ENCODE measurements at places on chromosomes 2 and 18. TPM values are rescaled to one million over a fixed set of nuclear protein-coding genes. Genes with fewer than 3 reads are reported as not detected.

The CD207 gene
- polyA plus RNA-seq, result 0.39 TPM

- no peak for DNase-seq
Measured at GRCh38 chr2:14720739-14721138, 88.2 kb downstream of the LRATD1 start.

- DNase-seq, result no peak
Measured at GRCh38 chr18:79819968-79820351, 22.2 kb downstream of the KCNG2 start.

The SAG gene
- polyA plus RNA-seq, result not detected

DNA sequence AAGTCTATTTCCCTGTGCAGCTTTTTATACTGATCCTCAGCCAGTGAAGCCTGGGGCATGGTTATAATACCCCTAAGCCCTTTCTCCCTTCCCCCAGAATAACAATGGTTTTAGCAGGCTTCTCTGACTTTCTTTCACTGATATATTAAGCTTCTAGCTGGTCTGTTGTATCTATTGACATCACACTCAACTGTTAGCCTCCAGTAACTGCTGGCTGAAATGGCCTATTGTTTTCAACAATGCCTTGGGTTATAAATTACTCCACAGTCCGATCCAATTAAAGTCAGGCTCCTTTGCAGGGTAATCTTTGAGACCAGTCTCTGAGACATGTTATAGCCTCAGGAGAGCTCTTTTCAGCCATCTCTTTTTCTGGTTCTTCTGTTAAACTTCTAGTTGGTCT, 2.9 kb upstream of the SLC9A4 start:
- DNase-seq, result no peak

DNA sequence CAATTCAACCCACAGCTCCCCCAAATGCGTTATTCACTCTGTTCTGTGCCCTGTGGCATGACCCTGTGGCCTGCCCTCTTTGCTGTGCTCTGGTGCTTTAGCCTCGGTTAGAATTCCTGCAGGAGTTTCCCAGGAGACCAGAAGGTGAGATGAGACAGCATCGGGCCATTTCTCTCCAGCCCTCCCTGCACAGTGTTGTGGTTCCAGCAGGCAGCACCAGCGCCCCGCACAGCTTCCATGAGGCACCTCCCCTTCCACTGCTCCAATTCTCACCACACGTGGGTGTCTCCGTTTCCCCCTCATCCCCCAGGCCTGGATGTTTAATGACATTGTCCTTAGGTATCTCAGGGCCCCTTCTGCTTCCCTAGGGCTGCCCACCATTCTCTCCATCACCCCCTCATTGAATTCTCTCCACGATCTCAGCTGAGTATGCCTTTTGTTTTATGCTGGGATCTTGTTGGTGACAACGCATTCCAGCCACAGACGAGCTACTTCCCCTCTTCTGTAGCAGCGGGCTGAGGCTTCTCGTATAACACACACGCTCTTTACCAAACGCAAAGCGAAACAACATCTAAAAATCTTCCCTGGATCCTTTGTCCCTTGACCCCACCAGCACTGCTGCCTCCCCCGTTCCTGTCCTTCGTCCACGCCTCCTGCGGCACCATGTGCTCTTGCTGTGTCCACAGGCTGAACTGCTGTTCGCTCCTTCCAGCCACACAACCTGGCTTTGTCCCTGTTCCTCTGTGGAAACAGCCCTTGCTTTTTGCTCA, 35.1 kb downstream of the ACKR3 start:
- no peak for DNase-seq

The TUBA4B gene
- polyA plus RNA-seq, result not detected

DNA sequence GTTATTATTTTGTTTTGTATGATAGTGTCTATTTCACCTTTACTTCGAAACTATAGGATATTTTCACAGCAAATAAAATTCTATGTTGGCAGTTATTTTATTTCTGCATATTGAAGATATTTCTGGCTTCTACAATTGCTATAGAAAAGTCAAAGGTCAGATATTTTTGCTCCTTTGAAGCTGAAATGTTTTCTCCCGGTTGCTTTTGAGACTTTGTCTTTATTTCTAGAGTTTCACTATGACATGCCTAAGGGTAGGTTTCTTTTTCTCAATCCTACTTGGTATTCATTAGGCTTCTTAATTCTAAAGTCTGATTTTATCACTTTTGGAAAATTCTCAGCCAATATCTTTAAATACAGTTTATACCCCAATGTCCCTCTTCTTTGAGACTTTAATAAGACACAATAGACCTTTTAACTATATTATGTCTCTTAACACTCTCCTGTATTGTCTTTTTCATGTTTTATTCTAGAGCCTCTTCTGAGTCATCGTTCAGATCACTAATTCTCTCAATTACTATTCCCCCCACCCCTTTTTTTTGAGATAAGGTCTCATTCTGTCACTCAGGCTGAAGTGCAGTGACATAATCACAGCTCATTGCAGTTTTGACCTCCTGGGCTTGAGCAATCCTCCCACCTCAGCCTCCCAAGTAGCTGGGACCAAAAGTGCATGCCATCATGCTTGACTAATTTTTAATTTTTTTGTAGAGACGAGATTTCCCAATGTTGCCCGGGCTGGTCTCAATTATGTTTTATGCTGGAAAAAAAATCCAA, 50.5 kb downstream of the USP37 start:
- DNase-seq, result no peak

The NPHP1 gene
- 3.6 TPM for polyA plus RNA-seq

The SRD5A2 gene
- polyA plus RNA-seq, result not detected

The CABLES1 gene
- 21.5 TPM for polyA plus RNA-seq

The LHCGR gene
- polyA plus RNA-seq, result not detected

DNA sequence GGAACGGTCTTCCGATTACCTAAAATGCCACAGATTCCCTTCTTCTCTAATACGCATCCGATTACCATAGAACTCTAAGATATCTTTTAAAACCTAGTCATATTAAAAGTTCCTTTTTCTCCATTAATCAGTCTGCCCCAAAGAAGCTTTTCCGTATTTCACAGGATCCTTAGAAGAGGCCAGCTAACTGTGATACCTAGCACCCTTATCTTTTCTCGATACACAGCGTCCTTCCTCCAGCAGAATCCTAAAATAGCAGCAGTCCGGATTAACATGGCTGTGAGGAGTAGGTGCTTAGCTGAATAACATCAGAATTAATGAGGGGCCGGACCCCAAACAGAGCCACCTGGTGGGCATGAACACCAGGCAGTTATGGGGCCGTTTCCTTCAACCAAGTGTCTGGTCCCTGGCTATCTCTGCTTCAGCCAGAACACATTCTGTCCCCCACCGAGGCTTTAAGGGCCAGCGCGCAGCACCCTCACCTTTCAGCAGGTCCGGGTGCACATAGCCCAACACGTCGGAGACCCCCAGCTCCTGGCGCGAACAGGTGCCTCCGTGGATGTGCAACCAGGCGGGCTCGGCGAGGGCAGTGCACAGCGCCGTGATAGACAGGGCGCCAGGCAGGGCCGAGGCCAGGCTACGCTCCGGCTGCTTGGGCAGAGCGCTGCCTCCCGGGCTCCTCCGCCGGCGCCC, 995 bp downstream of the TMEM127 start:
- peak; percentile 51 for DNase-seq

DNA sequence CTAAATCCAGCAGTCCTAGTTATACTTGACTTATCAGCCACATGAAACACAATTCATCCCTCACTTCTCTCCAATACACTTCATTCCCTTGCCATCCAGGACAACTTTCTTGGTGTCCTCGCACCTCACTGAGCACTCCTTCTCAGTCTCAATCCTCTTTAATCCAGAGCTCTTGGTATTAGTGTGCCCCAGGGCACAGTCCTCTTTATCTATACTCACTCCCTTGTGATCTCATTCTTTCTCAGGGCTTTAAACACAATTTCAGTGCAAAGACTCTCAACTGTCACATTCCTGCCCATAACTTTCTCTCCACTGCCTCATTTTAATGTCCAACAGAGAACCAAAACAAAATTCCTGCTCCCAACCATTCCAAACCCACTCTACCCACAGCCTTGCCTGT, 60.8 kb upstream of the SPOPL start:
- no peak for DNase-seq

DNA sequence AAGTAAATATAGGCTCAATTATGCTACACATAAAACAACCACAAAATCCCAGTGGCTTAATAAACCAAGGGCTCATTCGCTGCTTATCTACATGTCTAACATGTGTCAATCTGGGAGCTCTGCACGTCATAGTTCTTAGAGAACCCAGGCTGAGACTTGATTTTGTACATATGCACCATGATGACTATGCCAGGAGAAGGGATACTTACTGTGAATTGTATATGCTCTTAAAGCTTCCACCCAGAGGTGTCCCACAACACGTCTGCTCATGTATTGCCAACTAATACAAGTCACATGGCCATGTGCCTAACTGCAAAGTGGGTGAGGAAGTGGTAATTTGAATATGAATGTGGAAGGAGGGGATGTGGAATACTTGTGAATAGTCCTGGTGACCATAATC, 262.1 kb downstream of the CPS1 start:
- DNase-seq, result no peak

GRCh38 chr18:57347784-57348183, 4.6 kb upstream of the ST8SIA3 start:
- no peak for DNase-seq

- no peak for DNase-seq
Measured at GRCh38 chr18:48902856-48903601, 47.7 kb downstream of the SMAD7 start.

DNA sequence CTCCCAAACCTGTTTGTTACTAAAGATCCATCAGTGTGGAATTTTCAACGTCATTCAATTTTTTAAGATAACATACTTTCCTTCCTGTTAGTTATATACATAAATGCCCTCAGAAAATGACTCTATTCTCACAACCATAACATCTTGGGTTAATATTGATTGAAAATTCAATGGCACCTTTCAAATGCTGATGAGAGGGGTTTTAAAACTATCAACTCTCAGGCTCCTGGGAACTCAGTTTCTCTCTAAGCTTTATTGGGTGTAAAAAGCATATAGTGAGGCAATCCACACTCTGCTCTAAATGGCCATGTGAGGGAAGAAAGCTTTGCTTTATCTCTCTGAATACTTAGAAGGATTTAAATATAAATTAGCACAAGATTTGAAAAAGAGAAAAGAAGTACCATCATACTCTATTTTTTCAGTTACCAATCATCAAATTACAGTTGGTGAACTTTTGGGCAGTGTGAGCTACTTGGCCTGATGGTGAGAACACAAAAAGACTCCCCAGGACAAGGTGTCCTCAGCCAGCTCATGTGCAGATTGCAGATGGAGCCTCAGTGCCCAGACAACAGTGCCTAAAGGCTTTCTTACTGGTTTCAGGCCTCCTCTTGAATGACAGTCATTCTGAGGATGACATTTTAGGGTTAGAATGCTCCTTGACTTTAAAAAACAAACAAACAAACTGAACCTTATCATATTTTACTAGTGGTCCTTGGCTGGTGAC, 24.6 kb upstream of the CERS6 start:
- DNase-seq, result no peak

DNA sequence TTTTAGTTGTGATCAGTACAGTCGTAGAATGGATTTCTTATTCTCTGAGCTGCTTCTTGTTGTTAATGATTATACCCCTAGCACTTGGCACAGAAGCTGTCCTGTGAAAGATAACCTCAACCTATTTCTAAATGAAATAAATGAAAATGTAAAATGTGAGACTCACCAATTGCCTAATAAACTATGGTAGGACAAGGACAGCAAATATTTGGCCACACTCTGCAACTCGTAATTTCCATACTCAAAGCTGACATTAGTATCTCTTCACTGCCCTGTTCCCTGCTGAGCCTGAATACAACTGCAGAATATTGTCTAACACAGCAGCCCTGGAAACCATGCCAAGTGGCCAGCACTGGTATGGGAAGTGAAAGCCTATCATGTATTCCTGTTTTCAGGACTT, 34.5 kb downstream of the TMEM182 start:
- peak; percentile 11 for DNase-seq

The UGT1A4 gene
- not detected for polyA plus RNA-seq

DNA sequence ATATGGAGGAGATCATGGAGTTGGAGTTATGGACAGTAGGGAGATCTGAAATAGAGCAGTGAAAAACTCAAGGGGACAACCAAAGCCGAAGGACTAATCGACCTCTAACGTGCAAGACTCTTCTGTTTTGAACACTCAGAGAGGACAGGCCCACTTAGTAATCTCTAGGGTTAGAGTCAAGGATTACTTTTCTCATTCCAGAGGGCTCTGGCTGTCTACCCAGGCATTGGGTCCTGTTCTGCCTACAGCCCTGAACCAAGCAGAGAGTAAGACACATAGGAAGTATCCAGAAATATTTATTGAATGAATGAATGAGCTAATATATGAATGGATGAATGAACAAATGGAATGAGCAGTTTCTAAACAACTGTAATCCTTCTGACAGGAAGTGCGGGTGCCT, 50.3 kb upstream of the PKDCC start:
- no peak for DNase-seq

The ABCG8 gene
- polyA plus RNA-seq, result not detected

The MITD1 gene
- polyA plus RNA-seq, result 7.9 TPM

The IGFBP5 gene
- 769 TPM for polyA plus RNA-seq

DNA sequence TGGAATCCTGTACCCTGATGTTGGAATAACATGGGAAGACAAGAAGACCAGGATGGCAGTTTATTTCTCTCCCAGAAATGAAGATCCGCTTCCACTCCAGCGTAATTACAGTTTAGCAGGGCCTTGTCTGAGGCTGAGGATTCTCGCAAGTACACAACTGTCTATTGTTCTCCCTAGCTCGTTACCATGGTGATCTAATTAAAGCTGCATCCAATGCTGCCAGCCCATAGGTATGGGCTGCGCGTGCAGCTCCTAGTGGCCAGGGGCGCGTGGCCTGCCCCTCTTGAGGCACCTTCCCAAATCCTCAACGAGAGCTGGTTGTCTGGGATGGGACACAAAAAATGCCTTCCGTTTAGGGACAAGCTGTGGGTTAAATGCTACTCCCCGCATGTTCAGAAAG, 344.9 kb downstream of the CYRIA start:
- DNase-seq, result peak; percentile 89

DNA sequence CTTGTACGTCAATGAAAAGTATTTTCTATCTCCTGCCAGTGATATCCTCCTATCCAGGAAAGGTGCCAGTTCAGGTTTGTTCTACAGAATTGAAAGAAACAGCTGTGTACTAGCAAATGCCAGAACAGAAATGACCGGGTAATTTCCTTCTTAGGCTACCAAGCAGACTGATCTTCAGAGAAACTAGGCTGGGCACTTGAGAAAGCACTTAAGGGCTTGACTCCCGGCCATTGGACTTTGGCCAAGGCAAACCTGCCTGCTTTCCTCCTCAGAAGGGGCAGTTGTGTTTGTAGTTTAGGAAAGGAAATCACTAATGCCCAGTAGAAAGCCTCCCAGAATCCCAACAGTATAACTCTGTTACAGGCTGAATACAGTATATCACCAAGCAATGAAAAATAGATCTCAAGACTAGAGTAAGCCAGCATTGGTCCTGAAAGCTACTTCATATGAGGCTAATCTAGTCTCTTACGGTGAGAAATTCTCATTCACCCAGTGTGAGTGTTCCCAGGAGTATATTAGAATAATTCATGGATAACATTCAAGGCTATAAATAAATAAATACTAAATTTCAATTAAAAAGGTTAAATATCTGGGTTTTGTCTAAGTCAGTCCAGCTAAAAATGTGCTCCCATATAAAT, 43.0 kb upstream of the COL5A2 start:
- DNase-seq, result no peak
